PC-3 (cell line): ENCODE measurements at places on chromosomes 3 and 15.

GRCh38 chr15:31272558-31273257 is 53.9 kb upstream of the KLF13 start:
- no peak for DNase-seq

- DNase-seq = no peak
These were observed 237.6 kb upstream of the SETMAR start for GRCh38 chr3:4065554-4065953.

DNA sequence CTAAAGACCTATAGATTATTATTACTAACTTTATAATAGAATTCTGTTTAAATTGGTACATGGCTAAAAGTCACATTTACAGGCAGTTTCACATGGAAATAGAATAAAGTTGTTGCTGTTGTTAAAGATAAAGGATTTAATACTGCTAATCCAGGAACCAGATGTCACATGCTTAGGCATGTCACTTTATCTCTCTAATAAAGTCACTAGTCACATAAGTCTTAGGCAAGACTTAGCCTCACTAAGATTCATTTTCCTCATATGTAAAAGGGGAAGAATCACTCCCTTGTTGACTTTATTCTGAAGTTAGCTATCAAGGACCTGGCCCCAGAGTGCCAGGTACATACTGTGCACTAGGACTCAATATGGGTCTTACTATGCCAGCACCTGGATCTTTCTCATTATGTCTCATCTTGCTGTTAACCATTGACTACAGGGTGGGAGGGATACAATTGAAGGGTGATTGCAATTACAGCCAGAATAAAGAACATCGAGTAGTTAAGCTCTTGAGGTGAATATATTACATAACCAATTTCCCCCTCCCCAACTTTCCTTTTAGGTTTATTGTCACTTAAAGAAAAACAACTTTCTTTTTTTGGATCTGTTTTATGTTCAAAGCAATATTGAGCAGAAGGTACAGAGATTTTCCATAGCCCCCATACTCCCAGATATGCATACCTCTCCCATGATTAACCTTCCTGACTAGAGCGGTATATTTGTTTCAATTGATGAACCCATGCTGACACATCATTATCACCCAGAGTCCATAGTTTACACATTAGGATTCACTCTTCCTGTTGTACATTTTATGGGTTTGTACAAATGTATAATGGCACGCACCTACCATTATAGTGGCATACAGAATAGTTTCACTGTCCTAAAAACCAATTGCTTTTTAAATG is 36.6 kb downstream of the LNP1 start:
- peak; percentile 86 for DNase-seq

- peak; percentile 72 for DNase-seq
These were observed 56.8 kb upstream of the NANOGP8 start for GRCh38 chr15:35141743-35142471.

GRCh38 chr15:31153531-31153930 is 52.0 kb upstream of the TRPM1 start:
- no peak for DNase-seq

DNA sequence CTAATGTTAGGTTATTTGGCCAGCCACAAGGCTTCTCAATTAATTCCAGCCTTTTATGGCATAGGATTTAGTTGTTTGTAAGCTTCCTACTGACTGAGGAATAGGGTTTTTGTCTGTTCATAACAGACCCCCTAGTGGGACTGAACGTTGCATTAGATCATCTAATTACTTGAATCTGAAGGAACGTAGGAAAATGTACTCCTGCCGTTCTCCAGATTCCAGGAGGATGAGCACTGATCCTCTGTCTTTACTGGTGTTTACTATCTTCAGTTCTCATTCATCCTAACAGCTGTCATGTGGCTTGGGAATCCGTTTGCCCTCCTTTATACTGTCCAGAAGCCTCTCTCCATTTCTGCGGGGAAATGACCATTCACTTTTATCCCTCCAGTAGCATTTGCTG is 52.7 kb downstream of the RAD54L2 start:
- no peak for DNase-seq

GRCh38 chr15:73328981-73329380 is 39.8 kb downstream of the HCN4 start:
- DNase-seq = no peak

DNA sequence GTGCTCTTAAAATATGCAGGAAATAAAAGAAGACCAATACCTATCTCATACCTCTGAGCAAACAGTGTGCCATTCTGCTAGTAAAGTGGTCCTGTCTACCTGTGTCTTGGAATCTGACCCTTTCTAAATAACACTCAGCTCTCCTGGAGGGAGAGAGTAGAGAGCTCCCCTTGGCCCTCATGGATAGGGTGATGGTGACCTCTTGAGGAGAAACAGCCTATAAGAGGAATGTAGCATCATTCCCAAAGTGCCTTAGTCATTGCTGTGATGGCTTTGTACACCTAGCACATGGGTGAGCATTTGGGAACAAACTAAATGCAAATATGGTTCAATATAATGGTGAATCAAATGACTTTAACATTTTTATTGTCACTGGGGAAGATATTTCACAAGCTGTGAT is 10.0 kb downstream of the SNTN start:
- peak; percentile 1 for DNase-seq

GRCh38 chr3:31165399-31165860 is 271.0 kb upstream of the GADL1 start:
- DNase-seq = no peak

GRCh38 chr15:64895285-64896065 is 16.2 kb upstream of the ANKDD1A start:
- no peak for DNase-seq

GRCh38 chr3:43621656-43622432 is at the start of gene ANO10:
Gene ANO10, minus strand, starts transcription at chr3:43622011. Its CDS starts 16,159 bp downstream, at chr3:43605852.
- DNase-seq = peak; percentile 99

DNA sequence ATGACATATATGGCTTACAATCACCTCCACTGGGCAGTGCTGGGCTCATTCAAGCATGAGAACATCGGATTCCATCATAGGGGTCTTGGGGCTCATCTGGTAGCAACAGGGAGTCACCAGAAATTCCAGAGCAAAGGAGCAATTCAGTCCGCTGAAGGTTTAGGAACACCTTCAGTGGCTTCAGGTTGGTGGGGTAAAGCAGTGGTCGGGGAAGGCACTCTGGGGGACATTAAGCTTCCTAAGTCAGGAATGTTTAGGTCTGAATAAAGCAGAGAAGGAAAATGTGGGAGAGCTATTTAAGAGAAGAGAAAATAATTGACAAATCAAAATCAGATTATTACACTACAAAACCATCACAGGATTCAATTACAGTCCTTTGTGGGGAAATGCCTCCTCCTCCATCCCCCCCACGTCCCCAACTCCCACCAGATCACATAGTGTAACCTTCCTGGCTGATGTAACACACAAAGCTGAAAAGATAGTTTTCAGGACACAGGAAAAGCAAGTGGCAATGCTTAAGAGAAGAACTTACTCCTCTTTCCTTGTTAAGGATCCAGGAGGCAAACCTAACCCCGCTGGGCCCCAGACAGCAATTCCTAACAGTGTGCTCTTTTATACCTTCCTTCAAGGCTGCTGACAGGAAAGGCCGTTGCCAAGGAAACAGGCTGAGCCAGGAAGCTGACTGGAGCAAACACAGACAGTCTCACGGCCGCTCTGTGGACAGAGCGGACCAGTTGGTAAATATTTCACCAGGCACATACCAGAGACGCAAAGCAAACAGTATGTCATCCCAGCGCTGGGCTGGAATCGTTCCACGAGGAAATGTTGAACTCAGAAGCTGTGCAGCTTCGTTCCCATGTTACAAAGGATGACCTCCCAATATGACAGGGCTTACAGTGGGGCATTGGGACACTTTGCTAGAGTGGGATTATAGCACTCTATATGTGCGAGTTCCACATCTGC is 57.5 kb upstream of the LMCD1 start:
- DNase-seq = peak; percentile 99

DNA sequence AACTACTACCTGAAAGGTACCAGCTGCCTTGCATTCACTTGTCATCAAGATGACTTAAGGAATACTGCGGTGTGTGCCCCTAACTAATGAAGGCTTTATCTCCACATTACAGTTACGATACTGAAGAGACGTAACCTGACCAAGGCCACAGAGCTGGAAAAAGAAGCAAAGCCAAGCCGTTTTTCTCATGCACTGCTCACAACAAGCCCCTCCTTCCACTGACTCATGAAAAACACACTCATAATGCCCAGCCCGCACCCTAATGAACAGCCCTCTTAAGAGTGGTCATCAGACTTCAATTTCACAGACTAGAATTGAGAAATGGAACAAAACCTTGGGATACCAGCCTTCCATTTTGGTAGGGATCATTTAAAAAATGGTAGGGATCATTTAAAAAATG is 11.6 kb downstream of the PSMD6 start:
- DNase-seq = peak; percentile 39

GRCh38 chr3:46359733-46360493 is 6.0 kb downstream of the CCR2 start:
- peak; percentile 20 for DNase-seq

- DNase-seq = peak; percentile 99
These were observed 6.5 kb upstream of the TM4SF18 start for GRCh38 chr3:149339931-149340309.

DNA sequence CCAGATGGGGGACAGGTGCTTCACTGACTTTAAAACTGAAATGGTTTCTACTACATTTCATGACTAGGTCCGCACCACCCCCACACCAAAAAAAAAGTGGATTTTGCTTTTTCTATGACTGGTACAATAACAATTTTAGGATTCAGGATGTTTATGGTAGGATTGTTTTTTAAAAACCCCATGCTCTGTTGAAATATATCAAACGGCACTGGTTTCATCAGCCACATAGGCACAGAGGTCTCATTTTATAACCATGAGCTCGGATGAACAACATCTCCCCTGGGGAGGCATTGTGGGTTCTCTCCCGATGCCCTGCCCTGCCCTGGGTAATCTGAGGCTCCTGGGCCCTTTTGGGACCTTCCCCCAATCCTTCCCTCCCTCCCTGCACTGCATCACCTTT is 202.7 kb upstream of the KBTBD8 start:
- DNase-seq = no peak

DNA sequence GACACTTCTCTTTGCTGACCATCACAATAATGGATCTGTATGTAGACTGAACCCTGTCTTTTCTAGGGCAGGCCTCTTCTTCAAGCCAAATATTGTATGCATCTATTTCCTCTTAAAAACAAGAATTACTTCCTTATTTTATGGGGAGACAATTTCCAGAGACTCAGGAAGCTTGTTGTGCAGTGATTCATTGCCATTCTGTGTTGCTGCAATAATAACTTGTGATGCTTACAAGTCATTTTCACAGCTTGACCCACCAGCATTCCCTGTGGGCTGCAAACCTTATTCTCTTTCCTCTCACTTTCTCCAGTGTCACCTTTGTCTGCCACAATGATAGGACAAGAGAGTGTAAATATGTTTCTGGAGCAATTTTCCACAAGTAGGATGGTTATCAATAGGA is 276.7 kb upstream of the SGO1 start:
- DNase-seq = no peak

DNA sequence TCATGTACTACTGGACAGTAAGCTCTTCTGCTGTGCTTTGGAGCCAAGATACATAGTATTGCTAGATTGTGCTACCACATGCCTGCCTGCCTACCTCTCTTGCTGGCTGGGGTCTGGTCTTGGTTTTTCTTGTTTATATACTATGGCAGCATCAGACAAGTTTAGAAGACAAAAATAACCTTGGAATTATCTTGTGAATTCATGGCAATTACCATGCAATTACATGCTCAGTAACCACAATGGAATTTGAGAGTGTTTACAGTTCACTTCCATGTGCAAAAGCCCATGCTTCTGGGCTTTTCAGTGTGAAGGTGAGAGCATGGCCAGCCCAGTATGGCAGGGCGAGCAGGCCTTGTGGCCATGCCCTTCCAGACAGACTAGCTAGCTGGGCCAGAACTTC is 48.0 kb upstream of the C15orf61 start:
- DNase-seq = no peak

DNA sequence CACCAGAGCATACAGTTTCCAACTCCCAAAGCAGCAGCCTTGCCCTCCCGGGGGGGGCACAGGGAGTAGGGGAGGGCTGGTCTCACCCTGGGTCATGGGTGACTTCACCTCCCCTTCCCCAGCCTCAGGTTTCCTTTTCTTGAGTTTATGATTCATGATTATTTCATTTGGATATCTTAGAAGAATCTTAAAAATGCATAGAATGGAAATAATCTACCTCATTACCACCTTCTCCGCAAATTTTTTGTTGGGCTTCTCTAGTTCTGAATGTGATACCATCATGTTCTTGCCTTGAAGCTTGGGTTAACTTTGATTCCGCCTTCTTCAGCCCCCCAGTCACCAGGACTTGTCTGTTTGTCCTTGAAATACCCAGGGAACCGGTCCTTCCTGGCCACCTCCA is 148.8 kb upstream of the ROPN1 start:
- peak; percentile 11 for DNase-seq

GRCh38 chr3:187021748-187022402 is 91.5 kb downstream of the ST6GAL1 start:
- peak; percentile 7 for DNase-seq

- peak; percentile 67 for DNase-seq
These were observed 54.5 kb upstream of the GOLGA6B start for GRCh38 chr15:72599855-72600464.

DNA sequence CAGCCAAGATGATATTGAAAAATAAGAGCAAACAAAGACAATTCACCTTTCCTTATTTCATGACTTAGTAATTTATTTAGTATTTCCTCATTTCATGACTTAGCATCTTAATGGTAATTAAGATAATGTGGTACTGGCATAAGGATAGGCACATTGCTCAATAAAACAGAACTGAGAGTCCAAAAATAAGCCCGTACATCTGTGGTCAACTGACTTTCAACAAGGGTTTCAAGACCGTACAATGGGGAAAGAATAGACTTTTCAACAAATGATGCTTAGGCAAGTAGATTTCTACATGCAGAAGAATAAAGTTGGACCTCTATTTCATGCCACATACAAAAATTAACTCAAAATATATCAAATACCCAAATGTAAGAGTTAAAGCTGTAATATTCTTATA is 603 bp upstream of the PYDC2 start:
- no peak for DNase-seq

DNA sequence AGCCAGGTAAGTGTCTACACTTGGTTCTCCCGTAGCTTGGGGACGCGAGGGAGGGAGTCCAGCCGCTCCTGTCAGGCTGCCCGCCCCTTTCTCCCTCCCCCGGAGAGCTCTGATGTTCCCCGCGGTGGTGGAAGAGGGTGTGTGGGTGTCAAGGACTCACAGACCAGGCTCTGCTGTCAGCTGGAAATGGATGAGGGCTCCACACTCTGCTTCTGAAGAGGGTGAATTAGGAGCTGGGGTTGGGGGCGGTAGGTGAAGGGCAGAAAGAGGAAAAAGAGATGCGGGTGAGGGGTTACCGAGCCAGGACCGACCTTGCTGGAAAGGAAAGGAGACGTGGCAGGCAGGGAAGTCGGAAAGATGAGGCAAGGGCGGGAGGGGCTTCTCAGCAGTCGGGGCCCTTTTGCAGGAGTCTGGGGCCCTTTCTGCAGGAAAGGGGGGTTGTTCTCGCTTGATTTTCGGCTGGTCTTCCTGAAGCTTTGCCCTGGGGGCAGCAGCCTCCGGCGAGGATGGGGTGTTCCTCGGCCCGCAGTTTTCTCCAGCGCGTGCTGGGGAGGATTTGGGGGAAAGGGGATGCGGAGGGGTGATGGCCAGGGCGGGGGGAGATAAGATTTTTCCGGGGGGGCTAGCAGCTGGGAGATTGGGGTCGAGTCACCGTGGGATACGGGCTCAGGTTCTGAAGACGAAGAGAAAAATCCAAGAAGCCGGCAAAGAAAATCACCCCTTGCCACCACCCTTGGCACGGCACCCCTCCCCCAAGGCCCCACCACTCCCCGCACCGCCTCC is 602 bp upstream of the BAHD1 start:
- DNase-seq = peak; percentile 42
